ENCODE measurements at places on chromosomes 1 and 21. TPM values are rescaled to one million over a fixed set of nuclear protein-coding genes. Genes with fewer than 3 reads are reported as not detected.

The DPM3 gene
- total RNA-seq, result 63.7 TPM

The CRB1 gene
- total RNA-seq, result 0.47 TPM

The EPB41 gene
- total RNA-seq, result 1.6 TPM

The PGLYRP4 gene
- total RNA-seq, result not detected

The NHLH2 gene
- total RNA-seq, result under 0.01 TPM

The NUDT17 gene
- total RNA-seq, result 2.4 TPM

The SAMD11 gene
- 7.5 TPM for total RNA-seq

The OR6N1 gene
- not detected for total RNA-seq

The IL22RA1 gene
- total RNA-seq, result not detected
